ENCODE measurements at places on chromosomes 3 and 15.
A peak's percentile ranks its signal among the peaks of the same experiment; 100 is the strongest.

DNA sequence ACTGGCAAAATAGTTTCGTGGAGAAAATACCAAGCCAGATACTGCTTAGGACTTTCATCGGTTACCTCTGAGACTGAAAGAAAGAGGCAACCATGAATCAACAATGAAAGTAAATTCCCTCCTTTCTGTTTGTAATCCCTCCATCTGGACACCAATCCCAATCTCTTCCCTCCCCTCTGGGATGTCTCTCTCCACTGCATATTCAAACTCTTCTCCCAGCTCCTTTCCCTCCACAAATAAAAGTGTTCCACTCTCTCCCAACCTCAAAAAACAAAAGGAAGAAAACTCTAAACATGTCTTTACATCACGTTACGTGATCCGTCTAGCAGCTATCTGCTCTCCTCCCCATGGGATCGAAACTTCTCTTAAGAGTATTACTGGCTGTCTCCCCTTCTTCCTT is 55.2 kb downstream of the PRTG start:
- H3K4me3 ChIP-seq, result no peak overlapping the region
- H3K27me3 ChIP-seq, result peaks cover 11% of the 10 kb centered on the region
- DNase-seq, result no peak
- H3K27ac ChIP-seq, result no peak overlapping the region
- peaks cover 2% of the 10 kb centered on the region for H3K4me1 ChIP-seq

GRCh38 chr3:195195321-195196209 is 75.4 kb downstream of the XXYLT1 start:
- H3K27ac ChIP-seq, result no peak overlapping the region
- H3K36me3 ChIP-seq, result peaks cover 10% of the 10 kb centered on the region
- H3K27me3 ChIP-seq, result no peaks in the 10 kb centered on the region
- H3K4me3 ChIP-seq, result no peak overlapping the region
- H3K4me1 ChIP-seq, result peaks cover 12% of the 10 kb centered on the region
- no peak for DNase-seq

GRCh38 chr3:65665915-65666314 is 372.8 kb downstream of the MAGI1 start:
- no peak overlapping the region for H3K4me3 ChIP-seq
- no peaks in the 10 kb centered on the region for H3K36me3 ChIP-seq
- no peak overlapping the region for H3K27ac ChIP-seq
- no peak for DNase-seq
- no peaks in the 10 kb centered on the region for H3K4me1 ChIP-seq
- no peaks in the 10 kb centered on the region for H3K27me3 ChIP-seq

DNA sequence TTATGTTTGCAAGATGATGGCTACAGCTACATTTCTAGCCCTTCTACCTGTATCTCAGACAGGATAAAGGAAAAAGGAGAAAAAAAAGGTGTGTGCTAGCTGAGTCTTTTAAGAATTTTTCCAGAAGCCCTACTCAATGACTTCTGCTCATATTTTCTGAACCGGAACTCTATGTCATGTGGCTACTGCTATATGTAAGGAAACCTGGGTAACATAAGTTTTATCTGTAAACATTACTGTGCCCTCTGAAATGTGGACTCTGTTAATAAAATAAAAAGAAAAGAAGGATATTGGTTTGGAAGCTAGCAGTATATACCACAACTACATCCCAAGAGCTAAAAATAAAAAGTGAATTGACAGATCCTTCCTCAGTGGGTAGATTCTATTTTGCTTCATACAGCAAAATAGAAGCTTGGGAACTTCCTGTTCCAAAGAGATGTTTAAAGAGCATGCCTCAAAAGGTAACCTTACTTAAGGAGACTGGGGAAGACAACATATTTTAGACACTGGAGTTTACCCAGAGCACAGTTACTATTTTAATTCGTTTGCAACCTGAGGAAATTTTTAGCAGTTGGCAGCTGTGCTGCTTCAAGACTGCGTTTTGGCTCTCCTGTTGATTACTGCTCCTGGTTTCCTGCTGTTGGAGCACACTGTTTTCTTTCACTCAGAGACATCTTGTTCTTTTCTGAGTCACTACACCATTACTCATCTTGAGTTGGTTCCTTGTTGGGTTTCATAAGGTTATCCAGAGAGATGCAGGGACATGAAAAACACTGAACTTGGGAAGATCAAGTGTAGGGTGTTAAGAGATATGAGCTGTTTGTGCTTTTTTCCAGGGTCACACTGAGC is 280.7 kb downstream of the NFKBIZ start:
- H3K4me3 ChIP-seq, result no peak overlapping the region
- DNase-seq, result no peak
- peaks cover 12% of the 10 kb centered on the region for H3K4me1 ChIP-seq
- H3K36me3 ChIP-seq, result no peaks in the 10 kb centered on the region
- no peak overlapping the region for H3K27ac ChIP-seq
- no peaks in the 10 kb centered on the region for H3K27me3 ChIP-seq

GRCh38 chr15:99619712-99620111 is 53.9 kb downstream of the MEF2A start:
- peak overlapping the region; percentile 2 for H3K27ac ChIP-seq
- no peaks in the 10 kb centered on the region for H3K27me3 ChIP-seq
- peaks cover 7% of the 10 kb centered on the region for H3K36me3 ChIP-seq
- H3K4me3 ChIP-seq, result no peak overlapping the region
- peaks cover 44% of the 10 kb centered on the region for H3K4me1 ChIP-seq

- H3K27me3 ChIP-seq, result no peaks in the 10 kb centered on the region
- no peaks in the 10 kb centered on the region for H3K36me3 ChIP-seq
- H3K4me1 ChIP-seq, result peaks cover 41% of the 10 kb centered on the region
- no peak overlapping the region for H3K4me3 ChIP-seq
- no peak for DNase-seq
- no peak overlapping the region for H3K27ac ChIP-seq
Measured at GRCh38 chr15:52658955-52659354, 20.2 kb downstream of the ATOSA start.

GRCh38 chr3:9930804-9931418 is 2.7 kb upstream of the CRELD1 start:
- peak overlapping the region; percentile 71 for H3K27ac ChIP-seq
- H3K27me3 ChIP-seq, result no peaks in the 10 kb centered on the region
- no peaks in the 10 kb centered on the region for H3K36me3 ChIP-seq

- peak within 1 kb of the TSS; percentile 44 for H3K4me3 ChIP-seq
- no peak within 1 kb of the TSS for H3K27ac ChIP-seq
- peaks cover 41% of the 10 kb centered on the region for H3K27me3 ChIP-seq
- no peak for DNase-seq
- no peaks in the 10 kb centered on the region for H3K4me1 ChIP-seq
Measured at GRCh38 chr3:50204804-50205412, at the start of gene SLC38A3. Gene SLC38A3, plus strand, starts transcription at chr3:50205271. Its CDS starts 8,929 bp downstream, at chr3:50214200.

DNA sequence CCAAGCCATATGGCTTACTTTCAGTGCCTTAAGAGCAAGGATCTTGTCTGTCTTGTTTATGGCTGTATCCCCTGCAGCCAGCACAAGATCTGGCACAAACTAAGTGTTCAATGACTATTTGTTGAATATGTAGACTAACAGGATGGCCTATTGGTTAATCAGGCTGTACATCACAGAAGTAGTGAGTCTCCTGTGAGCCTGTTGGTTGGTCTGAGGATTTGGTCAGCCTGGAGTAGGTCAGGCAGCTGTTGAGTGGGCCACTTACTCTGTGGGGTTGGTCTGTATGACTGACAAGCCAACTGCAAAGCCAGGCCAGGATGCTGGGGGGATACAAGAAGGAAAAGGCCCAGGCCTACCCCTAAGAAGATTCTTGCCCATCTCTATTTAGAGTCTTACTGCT is 33.4 kb upstream of the CILP start:
- no peak for DNase-seq
- no peak overlapping the region for H3K4me3 ChIP-seq
- no peak overlapping the region for H3K27ac ChIP-seq
- H3K27me3 ChIP-seq, result no peaks in the 10 kb centered on the region

- H3K27me3 ChIP-seq, result no peaks in the 10 kb centered on the region
- DNase-seq, result no peak
- no peak overlapping the region for H3K4me3 ChIP-seq
- peaks cover 50% of the 10 kb centered on the region for H3K4me1 ChIP-seq
Measured at GRCh38 chr15:68098465-68098864, 44.4 kb downstream of the PIAS1 start.

DNA sequence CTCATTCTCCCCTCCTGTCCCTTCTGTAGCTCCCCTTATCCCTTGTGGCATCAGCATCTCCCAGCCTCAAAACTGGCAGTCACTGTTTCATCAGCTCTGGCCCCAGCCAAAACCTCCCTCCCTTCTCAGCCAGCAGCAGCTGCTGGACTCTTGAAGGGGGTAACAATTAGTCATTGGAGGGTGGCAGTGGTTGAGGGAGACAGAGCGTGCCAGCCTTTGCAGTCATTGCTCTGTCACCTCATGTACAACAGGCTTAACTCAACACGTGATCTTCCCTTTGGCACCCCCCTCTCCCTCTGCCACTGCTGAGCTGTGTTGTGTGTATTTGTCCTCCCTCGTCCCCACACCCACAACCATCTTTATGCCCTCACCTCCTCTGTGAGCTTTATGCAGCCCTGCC is 28.2 kb downstream of the RBP2 start:
- no peaks in the 10 kb centered on the region for H3K27me3 ChIP-seq
- no peak for DNase-seq
- H3K27ac ChIP-seq, result no peak overlapping the region
- no peaks in the 10 kb centered on the region for H3K4me1 ChIP-seq
- H3K36me3 ChIP-seq, result no peaks in the 10 kb centered on the region

- no peaks in the 10 kb centered on the region for H3K36me3 ChIP-seq
- H3K27ac ChIP-seq, result no peak overlapping the region
- H3K4me3 ChIP-seq, result no peak overlapping the region
- DNase-seq, result peak; percentile 8
Measured at GRCh38 chr15:84955089-84955848, 26.4 kb upstream of the PDE8A start.

DNA sequence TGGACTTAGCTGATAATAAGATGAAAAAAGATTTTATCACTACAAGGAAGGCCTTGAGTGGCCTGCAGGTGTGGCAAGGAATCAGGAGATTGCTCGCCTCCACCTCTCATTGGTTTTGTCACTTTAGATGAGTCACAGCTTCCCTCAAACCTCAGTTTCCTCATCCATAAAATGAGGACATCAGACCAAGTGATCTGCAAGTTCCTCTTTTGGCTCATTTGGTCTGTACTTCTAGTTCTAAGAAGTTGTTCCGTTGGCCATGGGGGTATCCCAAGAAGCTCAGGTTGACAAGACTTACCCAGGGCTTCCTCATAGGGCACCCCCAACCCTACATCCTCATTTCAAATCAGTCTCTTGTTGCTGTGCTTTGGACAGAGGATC is 254.1 kb downstream of the UACA start:
- H3K27me3 ChIP-seq, result no peaks in the 10 kb centered on the region
- DNase-seq, result no peak
- H3K36me3 ChIP-seq, result peaks cover 21% of the 10 kb centered on the region
- no peak overlapping the region for H3K4me3 ChIP-seq

DNA sequence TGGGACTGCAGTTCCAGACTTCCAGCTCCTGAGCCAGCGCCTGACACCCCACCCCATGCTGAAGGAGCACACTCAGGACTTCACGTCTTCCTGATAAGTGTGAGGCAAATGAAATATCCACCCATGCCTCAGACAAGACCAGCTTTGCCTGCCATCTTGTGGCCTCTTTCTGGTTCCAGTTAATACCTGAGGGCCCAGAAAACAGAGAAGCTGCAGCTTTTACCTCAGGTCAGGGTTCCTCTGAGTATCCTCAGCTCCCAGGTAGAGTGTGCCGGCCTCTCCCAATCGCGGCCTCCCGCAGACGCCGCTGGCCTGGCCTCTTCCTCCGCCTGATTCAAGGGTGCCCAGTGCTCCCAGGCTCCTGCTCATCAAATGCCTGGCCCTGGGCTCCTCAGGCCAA is 5.1 kb upstream of the KLHL6 start:
- no peak overlapping the region for H3K27ac ChIP-seq
- peaks cover 7% of the 10 kb centered on the region for H3K4me1 ChIP-seq
- H3K36me3 ChIP-seq, result no peaks in the 10 kb centered on the region
- H3K27me3 ChIP-seq, result no peaks in the 10 kb centered on the region
- H3K4me3 ChIP-seq, result no peak overlapping the region

DNA sequence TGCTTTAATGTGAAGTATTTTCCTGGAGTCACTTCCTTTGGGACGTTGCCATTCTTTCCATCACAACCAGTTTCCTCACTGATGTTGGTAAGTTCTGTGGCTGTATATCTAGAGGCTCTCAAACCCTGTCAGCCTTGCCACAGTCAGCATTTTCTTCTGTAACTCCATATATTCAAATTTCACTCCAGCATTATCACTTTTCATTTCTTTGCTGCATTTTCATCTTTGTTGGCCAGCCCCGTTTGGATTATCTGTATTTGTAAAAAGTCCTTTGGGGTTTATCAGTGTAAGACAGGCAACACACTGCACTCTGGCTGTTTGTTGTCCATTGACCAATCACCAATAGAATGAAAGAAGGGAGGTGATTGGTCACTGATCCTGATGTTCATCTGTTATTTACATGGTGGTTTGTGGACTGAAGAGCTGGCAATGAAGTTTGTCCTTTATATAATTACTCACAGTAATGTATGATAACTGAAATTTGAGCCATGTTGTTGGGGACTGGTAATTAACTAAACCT is 20.3 kb downstream of the GMPS start:
- H3K27ac ChIP-seq, result no peak overlapping the region
- no peak for DNase-seq
- peaks cover 33% of the 10 kb centered on the region for H3K4me1 ChIP-seq
- no peaks in the 10 kb centered on the region for H3K27me3 ChIP-seq
- no peaks in the 10 kb centered on the region for H3K36me3 ChIP-seq
- H3K4me3 ChIP-seq, result no peak overlapping the region

DNA sequence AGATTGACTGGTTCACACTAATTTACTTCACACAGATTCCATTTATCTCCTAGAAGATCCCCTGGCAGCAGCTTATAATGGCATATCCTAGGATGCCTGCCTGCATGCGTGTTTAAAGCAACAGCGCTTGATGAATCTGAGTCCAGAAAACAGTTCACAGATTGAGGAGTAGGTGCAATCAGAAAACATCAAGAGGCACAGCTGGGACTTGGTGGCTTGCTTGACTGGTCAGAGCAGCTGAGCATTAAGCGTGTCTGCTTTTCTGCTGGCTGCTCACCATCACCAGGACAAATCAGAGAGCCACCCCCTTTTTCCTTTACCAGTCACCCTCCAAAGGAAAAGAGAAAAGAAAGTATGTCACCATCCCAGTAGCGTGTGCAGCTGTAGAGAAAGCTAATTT is 223.6 kb downstream of the WDR72 start:
- no peaks in the 10 kb centered on the region for H3K4me1 ChIP-seq
- H3K36me3 ChIP-seq, result no peaks in the 10 kb centered on the region
- H3K27me3 ChIP-seq, result peaks cover 8% of the 10 kb centered on the region
- H3K27ac ChIP-seq, result no peak overlapping the region

DNA sequence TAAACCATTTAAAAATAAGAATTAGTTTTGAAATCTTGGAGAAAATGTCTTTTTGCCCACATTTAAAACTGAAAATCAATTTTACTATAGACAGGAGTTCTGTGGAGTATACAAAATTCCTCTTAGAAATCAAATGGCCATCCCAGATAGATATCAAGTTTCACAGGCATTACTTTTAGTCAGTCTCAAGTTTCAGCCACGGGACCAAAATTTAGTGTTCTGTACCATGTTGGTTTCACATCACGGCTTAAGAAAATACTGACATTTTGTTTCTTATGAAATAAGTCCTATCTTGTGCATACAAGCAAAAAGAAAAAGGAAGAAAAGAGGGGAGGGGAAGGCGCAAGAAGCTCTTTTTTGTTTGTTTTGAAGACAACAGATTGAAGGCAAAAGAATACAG is 45.7 kb downstream of the EIF2AK4 start:
- peaks cover 63% of the 10 kb centered on the region for H3K36me3 ChIP-seq
- no peaks in the 10 kb centered on the region for H3K4me1 ChIP-seq
- H3K27me3 ChIP-seq, result no peaks in the 10 kb centered on the region
- no peak overlapping the region for H3K27ac ChIP-seq
- H3K4me3 ChIP-seq, result no peak overlapping the region
- DNase-seq, result no peak

GRCh38 chr3:46705022-46705530 is 3.9 kb downstream of the TMIE start:
- DNase-seq, result peak; percentile 45
- no peak overlapping the region for H3K4me3 ChIP-seq
- H3K27ac ChIP-seq, result no peak overlapping the region
- peaks cover 7% of the 10 kb centered on the region for H3K27me3 ChIP-seq
- H3K36me3 ChIP-seq, result no peaks in the 10 kb centered on the region
- H3K4me1 ChIP-seq, result peaks cover 10% of the 10 kb centered on the region
